NCI-H2107 (cell line): ENCODE measurements at places on chromosomes 3 and 15.

- no peak for DNase-seq
Measured at GRCh38 chr15:40328751-40329150, 5.3 kb downstream of the INAFM2 start.

DNA sequence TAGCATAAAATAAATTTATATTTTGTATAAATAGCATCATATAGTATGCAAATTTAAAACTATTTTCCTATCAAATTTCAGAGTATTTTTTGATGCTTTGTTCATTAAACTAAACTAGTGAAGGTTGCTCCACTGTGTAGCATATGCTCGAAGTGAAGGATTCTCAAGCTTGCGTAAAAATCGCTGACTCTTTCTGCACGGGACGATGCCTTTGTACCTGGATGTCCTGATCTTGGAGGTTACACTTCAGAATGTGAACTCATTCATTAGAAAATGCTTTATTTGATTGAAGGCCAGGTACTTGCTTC is 305.0 kb downstream of the WDR72 start:
- no peak for DNase-seq

GRCh38 chr15:29556380-29556779 is 265.9 kb downstream of the TJP1 start:
- DNase-seq = no peak

DNA sequence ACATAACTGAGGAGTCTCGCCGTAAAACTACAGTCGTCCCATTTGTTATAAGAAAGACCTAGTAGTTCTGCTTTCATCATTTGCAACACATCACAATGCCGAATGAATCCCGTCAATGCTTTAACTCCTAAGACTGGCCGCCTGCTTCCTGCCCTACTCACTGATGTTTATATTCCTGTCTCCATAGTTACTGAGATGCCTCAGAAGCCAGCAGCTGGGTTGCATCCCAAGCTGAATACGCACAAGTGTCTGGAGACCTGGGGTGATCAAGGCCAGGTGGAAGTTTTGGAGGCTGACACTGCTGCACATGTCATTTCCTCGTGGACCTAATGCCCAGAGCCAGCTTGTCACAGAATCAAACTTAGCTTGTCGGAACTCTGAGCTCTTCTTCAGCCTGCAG is 95.2 kb upstream of the UBE2E1 start:
- no peak for DNase-seq

- DNase-seq = no peak
Measured at GRCh38 chr15:89395996-89396395, 61.4 kb upstream of the POLG start.

- DNase-seq = no peak
Measured at GRCh38 chr3:69490235-69490634, 104.3 kb upstream of the FRMD4B start.

DNA sequence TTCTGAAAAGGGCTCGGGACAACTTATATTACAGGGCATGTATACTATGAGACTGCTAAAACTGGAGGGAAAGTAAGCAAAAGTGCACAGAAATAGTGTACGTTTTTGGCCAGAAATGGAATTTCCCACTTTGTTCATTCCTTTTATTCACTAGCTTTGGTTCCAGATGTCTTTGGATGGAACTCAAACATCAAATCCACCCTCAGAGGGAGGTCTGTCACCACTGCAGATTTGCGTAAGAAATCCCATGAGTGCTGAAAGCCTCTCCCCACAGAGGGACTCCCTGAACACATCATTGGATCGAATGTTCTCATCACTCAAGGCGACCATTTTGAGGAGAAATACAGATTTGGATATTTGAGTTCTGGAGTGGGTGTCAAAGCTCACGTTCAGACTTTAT is 71.6 kb downstream of the FEM1B start:
- DNase-seq = no peak
